NCI-H510A (cell line): ENCODE measurements at places on chromosomes 6 and 20.
A peak's percentile ranks its signal among the peaks of the same experiment; 100 is the strongest.

GRCh38 chr6:109292983-109293586, 89.2 kb downstream of the CD164 start:
- no peak for DNase-seq

GRCh38 chr20:35443003-35443402, 5.0 kb upstream of the GDF5 start:
- DNase-seq: no peak

GRCh38 chr6:123580331-123580730, 56.4 kb downstream of the TRDN start:
- no peak for DNase-seq

GRCh38 chr6:56906752-56907151, 48.2 kb upstream of the BEND6 start:
- no peak for DNase-seq

- DNase-seq: no peak
Observed at GRCh38 chr6:112202639-112203341, 51.6 kb downstream of the LAMA4 start.

DNA sequence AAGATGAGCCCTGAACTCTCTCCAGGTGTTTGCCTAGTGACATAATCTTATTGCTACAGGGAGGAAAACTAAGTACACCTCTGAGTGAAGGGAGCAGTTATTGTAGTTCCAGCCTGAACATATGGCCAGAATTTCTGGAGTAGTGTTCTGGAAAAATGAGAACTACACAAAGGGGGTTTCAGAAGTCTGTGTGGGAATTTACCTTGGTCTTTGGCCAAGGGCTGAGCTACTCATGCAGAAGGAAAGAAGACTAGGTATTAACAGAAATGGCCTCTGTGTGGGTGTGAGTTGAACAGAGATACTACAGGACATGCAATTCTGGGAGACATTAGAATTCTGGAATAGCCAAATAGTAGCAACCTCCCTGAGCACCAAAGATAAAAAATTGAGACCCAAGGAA, 1009.7 kb upstream of the GJE1 start:
- DNase-seq: no peak

DNA sequence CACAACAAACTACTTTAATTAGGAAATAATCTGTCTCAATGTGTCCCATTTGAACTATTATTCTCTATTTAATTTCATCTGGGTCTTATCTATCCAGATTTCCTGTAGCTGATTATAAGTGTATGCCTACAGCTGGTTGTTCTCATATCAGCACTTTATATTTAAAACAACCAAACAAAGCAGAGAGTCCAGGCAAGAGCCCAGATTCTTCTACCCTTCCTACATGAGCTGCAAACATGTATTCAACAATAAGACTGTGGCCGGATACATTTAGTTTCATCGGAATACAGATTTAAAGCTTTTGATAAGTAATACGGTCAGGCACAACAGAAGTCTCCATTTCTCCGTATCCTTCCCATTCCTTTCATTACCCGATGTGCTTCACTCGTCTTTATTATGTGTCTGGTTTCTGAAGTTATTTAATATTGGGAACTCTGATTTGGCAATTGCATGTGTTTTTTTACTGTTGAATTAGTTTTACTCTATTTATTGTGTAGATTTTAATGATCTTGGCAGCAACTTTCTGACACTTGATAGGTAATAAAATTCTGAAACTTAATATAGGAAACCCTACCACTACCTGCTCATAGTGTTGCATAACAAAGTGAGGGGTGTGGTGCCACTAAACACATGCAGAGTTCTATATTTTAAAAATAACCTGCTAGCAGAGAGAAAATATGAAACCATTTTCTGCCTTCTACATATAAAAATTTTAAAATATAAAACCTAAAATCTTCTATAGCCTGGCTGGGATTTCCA, 653.5 kb upstream of the PTCHD4 start:
- DNase-seq: no peak

GRCh38 chr6:166005401-166005943, 162.2 kb downstream of the TBXT start:
- no peak for DNase-seq

DNA sequence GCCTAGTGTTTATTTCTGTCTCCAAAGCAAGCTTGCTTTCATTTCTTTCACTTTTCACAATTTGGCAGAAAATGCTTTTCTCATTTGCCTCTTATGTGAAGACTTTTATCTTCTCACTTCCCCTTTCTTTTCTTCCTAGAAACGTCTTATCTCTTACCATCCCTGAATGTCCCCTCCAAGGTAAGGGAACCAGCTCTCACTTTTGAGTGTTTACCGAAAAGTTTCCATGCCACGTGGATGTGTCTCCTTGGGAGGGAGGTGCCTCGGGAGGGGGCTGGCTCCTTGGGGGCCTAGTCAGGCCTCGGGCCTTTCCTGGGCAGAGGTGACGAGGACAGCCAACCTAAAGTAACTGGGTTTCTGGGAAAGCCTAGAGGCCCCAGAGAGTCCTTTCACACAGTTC, 127.4 kb downstream of the CD24 start:
- no peak for DNase-seq

- peak; percentile 36 for DNase-seq
Observed at GRCh38 chr6:44221291-44221960, 2.0 kb upstream of the SLC29A1 start.

- DNase-seq: no peak
Observed at GRCh38 chr6:111997078-111997852, 56.6 kb upstream of the CCN6 start.

DNA sequence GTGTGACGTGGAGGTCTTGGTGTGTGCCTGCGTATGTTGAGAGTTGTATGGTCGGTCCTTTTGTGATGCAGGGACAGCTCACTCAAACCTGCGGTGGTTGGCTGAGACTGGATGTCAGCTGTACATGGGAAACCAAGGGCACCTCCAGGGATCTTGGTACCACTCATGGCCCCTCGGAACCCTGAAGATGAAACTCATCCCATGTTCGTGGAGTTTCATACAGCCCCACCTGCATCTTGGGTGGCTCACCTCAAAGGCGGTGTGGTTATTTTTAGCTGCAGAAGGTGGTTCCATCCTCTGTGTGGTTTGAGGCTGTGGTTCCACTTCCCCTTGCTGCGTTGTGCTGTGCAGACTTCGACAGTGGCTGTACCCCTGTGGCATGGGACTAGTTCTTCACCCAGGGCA, 52.6 kb upstream of the SLC22A1 start:
- no peak for DNase-seq

DNA sequence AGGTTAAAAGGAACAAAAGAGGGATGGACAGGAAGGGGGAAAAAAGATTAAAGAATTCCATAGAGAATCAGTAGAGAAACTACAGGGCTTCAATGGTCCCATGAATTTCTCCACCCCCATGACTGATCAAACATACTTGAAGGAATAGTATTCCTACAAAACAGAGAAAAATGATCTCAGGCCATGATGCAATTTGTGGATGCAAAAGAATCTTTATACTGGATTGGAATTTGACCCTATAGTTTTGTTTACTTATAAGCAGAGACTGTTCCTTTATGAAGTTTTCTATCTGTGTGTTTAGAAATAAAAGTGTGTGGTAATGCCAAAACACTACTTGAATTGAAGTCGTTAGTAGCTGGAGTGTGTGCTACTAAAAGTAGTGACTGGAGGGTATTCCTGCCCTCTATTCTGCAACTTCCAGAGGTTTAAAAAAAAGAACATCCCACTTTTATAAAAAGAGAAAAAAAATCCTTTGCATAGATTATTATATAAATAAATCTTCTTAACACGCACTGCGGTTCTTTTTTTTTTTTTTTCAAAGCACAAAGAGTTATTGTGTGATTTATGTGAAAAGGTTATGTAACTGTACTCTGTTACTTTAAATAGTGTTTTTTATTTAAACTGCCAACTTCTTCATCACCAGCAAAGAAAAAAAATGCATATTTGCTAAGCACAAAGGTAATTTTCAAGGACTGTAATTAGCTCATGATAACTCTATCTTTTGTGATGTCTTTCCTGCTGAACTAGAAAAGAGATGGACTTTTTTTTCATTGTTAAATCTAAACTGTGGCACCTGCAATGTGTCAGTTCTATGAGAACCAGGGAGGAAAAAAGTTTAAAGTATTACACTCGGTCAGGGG, 214.5 kb upstream of the CITED2 start:
- DNase-seq: no peak

DNA sequence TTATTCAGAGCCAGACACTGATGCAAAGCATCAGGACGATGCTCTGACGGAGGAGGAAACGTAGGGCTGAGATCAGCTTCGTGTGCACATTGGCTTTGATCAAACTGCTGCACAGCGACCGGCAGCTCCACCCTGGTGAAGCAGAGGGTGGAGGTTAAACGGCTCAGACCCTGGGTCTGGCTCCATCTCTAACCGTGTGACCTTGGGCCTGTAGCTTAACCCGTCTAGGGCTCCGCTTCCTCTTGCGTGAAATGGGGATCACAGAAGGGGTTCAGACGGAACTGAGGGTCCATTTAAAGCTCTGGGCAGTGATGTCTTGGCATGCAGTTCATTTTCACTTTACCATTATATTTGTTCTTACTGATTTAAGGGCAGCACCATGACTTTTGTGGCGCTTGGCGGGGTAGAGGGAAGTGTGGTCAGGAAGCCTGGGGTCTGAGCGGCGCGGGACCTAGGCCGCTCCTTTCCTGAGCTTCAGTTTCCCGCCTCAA, 644 bp downstream of the RBL1 start:
- peak; percentile 21 for DNase-seq

DNA sequence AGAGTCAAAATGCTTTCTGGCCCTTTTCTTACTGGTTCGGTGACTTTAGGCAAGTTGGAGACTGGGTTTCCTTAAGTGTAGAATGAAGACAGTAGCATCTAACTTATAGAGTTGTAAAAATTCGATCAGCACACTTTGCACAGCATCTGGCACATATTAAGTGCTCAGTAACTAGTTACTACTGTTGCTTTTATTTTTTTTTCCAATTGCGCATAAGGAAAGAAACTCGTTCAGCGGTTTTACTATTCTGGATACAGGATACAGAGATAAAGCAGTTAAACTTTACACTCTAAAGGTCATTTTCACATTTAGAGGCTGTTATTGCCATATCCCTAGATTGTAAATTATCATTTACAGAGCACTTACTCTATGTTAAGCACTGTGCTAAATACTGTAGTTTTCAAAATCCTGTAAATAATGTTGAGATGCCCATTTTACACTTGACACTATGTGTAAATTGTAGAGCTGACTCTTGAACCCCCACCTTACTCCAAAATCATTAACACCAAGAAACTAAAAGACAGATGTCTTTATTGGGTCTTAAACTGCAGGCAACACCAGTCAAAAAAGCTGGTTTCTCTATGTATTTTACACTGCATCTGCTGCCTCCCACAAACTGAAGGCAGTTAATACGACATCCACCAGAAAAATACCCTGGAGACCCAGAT, 886 bp downstream of the ROMO1 start:
- no peak for DNase-seq

DNA sequence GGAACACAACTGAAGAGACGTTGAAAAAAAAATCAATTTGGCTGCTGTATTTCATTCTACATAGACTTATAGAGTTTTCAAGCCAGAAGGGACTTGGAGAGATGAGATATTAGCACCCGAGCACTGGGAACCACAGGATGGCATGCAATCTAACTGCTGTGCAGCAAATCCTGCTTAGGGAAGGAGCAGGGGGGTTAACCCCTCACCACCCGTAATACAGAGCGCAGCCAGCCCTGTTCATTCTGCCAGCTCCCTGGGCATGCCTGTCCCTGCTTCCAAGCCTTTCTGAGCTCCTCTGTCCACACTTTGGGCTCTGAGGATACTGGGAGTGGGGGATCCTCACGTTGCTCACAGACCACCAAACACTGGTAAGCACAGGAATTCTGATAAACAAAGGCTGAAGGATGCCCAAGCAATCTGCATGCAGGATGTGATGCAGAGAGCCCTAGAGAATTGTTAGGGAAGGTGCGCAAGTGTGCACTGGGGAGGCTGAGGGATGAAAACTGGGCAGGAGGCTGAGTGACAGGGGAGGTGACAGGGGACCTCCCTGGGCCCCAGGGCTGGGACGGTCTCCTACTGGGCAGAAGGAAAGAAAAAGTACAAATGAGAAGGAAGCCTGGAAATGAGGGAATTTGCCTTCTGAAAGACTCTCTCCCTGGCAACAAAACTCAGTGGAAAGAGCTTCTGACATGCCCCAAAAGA, 34.0 kb downstream of the CPNE5 start:
- DNase-seq: no peak

DNA sequence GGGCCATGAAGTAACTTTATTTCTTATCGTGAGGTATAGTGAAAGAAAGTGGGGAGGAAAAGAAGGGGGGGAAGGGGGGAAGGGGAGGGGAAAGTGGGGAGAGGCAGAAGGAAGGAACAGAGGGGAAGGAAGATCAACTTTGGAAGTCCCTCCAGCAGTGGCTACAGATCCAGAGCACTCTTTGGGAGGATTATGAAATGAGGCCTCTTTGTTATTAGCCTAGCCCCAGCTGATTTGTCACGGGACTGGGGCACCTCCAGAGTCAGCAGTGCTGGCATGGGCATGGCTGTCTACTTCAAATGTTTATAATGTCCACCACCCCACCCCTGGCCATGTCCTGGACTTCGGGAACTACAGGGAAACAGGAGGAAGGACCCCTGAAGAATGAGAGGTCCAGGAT, 7.6 kb downstream of the MOCS1 start:
- no peak for DNase-seq

- DNase-seq: no peak
Observed at GRCh38 chr6:90643381-90643780, 56.5 kb upstream of the MAP3K7 start.

DNA sequence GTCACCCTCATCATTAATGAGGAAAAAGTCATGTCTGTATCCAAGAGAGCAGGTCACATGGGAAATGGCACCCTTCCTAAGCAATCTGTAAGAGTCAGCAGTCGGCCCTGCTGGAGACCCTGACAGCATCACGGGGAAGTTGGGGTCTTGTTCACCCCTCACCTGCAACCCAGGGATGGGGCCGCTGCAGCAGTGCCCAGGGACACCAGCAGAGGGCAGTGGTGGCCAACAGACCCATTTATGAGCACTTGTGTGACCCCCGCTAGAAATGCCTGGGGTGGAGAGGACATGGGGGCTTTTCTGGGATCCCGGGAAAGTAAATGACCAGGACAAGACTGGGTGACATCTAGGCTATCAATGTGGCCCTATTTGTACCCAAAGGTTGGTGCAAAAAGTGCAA, 35.9 kb downstream of the ANKRD60 start:
- DNase-seq: no peak

GRCh38 chr20:51536116-51537069, 6.1 kb downstream of the NFATC2 start:
- no peak for DNase-seq

DNA sequence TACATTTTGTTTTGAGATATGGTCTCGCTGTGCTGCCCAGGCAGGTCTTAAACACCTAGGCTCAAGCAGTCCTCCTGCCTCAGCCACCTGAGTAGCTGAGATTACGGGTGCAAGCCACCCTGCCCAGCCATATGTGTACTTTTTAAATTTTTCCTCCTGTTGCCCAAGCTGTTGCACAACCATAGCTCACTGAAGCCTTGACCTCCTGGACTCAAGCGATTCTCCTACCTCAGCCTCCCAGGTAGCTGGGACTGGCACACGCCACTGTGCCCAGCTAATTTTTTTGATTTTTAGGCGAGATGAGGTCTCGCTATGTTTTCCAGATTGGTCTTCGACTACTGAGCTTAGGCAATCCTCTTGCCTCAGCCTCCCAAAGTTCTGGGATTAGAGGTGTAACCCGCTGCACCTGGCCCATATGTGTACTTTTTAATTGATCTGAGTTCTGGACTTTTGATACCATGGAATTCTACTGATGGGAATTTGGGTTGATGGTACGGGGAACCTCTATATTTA, 44.9 kb downstream of the ITCH start:
- no peak for DNase-seq

- no peak for DNase-seq
Observed at GRCh38 chr6:111530667-111531066, 47.6 kb upstream of the REV3L start.
